ENCODE measurements at places on chromosomes 5 and 9.

- peak; percentile 68 for ATAC-seq
Observed at GRCh38 chr9:93827545-93828330, 127.4 kb downstream of the BARX1 start.

DNA sequence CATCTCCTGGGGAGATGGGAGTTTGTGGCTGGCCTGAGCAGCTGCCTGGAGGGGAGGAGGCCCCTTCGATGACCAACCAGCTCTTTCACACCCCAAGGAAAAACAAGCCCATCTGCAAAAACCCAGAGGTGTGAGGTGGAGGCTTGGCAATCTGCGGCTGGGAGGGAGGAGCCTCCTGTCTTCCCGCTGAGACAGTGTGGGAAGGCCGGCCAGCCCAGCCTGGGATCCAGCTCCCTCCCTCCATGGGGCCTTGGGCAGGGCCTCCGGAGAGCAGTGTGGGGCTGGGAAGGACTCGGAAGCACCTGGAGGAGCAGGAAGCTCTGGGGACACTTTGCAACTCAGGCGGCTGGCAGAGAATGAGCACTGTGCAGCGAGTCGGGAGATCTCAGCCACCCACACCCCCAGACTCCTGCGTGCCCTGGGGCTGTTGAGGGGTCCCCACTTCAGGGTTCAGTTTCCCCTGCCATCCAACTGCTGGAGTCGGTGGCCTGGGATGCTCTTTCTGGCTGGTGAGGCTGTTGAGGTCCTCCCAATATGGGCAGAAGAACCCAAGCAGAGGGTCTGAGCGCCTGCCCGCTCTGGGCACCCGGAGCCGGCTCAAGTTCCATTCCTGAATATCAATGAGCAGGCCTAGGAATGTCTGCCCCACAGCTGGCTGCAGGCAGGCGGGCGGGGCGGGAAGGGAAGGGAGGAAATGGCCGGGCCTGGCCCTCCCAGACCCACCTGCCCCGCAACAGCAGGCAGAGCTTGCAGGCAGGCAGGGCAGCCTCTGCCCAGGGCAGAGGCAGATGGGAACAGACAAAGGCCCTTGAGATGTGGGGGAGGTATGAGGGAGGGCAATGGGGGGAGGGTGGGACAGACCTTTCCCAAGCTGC lies 101.1 kb downstream of the FGF18 start:
- no peak for ATAC-seq

DNA sequence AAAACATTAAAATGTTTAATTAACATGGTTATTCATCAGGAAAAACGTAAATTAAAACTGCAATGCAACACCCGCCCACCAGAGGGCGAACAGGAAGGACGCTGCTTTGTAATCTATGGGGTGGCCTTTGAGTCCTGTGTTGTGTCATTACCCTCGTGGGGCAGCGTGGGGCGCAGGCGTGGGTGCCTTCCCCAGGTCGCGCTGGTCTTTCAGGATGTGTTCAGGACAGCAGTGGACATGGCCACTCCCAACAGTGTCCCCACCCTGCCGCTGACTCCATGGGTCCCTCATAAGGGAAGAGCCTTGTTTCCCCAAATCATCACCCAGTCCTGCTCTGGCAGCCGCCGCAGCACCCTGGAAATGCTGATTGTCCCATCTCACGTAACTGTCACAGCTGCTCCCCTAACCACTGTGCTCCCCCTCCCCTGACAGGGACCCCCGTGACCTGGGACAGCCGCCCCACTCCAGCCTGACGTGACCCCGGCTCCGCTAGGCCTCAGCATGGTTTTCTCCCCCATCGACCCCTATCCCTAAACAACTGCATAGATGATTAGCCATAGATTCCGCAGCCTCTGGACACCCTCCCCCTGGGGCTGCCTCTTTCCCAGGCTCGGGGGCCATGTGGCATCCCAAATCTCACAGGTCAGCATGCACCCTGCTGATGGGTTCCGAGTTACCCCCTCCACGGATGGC lies 36.4 kb downstream of the GLT6D1 start:
- no peak for ATAC-seq

- no peak for ATAC-seq
Observed at GRCh38 chr9:107907715-107908114, 418.1 kb upstream of the KLF4 start.

DNA sequence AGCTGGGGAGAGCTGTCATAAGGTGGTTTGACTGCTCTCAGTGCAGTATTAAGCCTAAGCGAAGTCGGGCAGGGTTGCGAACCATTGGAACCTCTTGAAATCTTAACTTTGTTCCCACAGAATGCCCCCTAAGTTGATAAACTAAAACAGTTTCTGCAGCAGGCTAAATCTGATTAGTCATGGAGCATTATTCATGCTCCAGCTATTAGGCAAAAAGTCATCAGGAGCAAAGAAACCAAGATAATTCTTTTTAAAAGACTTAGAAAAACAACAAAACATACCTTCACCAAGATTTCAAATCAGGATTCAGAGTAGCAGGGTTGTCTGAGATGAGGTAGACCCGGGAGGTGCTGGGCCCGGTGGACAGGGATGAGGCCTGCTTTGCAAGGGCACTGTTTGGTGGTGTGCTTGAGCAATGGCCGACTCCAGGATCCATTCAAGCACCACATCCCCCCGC lies 69.9 kb upstream of the PLPP1 start:
- ATAC-seq, result no peak

GRCh38 chr5:79959407-79959806 lies 31.7 kb downstream of the MTX3 start:
- ATAC-seq, result no peak

- ATAC-seq, result no peak
Observed at GRCh38 chr5:124263680-124264491, 482.6 kb downstream of the ZNF608 start.

DNA sequence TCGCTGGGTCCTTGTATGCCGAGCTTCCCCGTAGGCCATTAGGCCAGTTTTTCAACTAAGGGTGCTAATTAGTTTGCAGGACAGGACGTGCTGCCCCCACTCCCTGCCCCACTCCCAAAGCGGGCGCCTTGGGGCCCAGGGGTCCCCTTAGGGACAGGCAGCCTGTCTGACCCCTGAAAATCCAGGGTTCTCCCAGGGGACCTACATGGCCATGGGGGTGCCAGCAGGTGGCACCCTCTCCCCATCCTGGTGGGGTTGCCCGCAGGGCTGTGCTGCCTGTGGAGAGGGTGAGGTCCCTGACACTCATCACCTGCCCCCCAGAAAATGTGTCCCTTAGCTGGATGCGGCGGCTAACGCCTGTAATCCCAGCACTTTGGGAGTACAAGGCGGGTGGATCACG lies 8.5 kb upstream of the CCDC187 start:
- ATAC-seq, result peak; percentile 73

DNA sequence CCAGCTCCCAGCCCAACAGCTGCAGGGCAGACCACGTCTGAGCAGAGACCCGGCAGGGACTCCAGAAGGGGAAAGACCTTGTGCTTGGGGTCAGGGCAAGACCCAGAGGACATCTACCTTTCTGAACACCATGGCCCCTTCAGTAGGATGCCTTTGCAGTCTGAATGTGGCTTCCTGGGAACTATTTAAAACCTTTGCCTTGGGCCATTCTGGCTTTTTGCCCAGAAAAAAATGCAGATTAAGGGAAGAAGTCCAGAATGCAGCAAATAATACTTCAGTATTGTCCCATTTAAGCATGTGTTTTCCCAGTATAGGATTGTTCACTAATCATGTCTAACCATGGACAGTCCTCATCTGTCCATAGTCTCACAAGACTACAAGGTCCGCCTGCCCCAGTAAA lies 67.5 kb upstream of the ERCC6L2 start:
- no peak for ATAC-seq

GRCh38 chr5:16807547-16807864 lies 128.6 kb downstream of the MYO10 start:
- no peak for ATAC-seq

DNA sequence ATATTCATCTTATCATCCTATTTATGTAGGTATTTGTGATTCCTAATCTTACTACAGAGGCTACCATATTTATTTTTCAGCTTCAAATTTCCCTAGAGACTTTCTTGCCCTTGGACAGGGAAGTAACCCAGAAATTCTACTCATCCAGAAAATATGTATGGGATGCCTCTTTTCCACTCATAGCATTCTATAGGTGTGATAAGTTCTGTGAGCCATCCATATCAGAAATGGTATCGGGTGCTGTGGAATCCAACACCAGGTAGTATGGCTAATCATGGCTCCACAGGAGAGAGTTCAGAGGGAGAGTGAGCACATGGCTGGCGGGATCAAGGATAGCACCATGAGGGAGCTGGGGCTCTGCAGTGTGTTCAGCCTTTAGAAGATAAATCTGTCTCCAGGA lies 349.3 kb upstream of the ACTBL2 start:
- no peak for ATAC-seq

DNA sequence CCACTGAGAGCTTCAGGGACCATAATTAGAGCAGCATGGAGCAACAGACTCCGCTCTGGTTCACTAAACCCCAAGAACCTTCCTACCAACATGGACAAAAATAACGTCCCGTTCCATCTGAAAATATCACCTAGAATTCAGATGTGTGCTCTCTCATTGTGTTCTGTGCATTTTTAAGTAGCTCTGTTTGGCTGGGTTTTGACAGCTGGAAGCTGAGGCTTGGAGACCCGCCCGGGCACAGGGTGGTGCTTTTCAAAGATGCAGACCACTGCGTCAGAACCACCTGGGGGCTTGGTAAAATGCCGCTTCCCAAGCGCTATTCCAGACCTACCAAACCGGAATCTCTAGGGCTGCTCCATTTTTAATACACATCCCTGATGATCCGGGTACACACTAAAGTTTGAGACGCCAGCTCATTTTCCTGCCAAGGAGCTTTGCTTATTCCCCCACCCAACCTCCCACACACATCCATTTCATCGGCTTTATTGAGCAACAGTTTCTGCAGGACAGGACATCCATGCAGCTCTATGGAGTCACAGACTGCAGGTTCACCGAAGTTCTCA lies 104.8 kb downstream of the GABBR2 start:
- ATAC-seq, result no peak

GRCh38 chr9:2231101-2231500 lies 216.0 kb downstream of the SMARCA2 start:
- ATAC-seq, result no peak

DNA sequence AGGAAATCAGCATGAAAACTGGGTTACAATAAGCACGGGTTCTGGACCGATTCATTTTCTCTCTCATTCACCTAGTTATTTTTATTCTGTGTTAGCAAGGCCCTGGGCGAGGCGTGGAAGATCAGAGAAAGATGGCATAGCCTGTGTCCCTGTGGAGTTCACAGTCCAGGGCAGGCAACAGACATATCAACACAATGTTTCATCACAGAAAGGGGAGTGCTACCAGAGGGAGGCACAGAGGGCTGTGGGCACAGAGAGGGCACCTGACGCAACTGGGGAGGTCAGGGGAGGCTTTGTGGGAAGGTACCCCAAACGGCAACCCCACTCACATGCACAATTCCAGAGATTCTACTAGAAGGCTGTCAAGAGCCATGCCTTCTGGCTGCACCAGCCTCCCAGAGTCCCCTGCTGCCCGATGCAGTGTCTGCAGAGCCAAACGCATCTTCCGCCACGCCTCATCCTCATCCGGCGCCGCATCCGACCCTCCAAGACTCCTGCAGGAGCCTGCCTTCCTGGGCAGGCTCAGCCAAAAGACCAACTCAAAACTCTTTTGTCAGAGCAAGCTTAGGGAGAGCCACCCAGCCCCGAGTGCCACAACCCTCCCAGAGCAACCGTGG lies 1.4 kb downstream of the FAM193B start:
- ATAC-seq, result no peak

DNA sequence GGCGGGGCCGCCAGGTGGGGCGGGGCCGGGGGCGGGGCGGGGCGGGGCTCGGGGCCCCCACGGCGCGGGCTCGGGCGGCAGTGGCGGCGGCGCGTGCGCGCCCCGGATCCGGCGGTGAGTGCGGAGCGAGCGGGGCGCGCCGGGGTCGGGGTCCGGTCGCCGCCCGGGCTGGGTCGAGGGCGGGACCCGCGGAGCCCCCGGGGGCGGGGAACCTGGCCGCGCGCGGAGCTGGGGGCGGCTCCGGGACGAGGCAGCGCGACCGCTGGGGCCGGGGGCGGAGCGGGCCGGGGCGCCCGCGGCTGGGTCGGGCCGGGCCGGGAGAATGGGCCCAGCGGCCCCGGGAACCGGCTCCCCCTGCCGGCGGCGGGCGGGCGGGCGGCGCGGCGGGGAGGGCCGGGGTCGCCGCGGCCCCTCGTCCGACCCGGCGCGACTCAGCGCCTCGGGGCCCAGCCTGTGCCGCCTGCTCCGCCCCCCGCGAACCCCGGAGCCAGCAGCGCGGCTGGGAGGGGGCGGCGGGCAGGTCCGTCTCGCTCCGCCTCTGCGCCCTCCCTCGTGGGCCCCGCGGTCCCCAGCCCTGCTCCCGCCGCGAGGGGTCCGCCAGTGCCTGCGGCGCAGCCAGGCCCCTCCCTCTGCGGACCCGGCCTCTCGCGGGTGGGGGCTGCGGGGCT lies 3.1 kb downstream of the EGFL7 start:
- ATAC-seq, result peak; percentile 29

GRCh38 chr5:76291305-76292077 lies 111.6 kb upstream of the IQGAP2 start:
- ATAC-seq, result no peak

GRCh38 chr5:128216860-128217531 lies 133.4 kb downstream of the SLC12A2 start:
- no peak for ATAC-seq

DNA sequence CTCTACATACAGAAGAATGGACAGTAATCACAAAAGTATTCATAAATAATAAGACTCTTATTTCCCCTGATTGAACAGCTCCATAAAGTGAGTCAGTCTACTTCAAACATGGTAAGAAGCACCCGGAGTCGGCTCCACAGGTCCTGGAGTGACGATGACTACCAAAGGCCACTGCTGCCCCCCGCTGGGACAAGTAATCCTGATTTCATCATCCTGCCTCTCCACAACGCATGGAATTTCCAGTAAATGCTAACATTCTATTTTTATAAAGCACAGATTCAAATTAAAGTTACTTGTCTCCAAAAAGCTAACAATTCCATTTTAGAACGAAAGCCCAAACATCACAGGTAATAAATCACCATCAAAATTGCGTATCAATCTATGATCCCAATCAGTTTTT lies 16.2 kb downstream of the ATPSCKMT start:
- ATAC-seq, result no peak

GRCh38 chr5:92916036-92916435 lies 665.0 kb downstream of the NR2F1-AS1 start:
- no peak for ATAC-seq

GRCh38 chr5:88979244-88979643 lies 96.3 kb upstream of the MEF2C start:
- peak; percentile 49 for ATAC-seq

- ATAC-seq, result no peak
Observed at GRCh38 chr5:132478366-132478871, 12.2 kb downstream of the IRF1 start.

DNA sequence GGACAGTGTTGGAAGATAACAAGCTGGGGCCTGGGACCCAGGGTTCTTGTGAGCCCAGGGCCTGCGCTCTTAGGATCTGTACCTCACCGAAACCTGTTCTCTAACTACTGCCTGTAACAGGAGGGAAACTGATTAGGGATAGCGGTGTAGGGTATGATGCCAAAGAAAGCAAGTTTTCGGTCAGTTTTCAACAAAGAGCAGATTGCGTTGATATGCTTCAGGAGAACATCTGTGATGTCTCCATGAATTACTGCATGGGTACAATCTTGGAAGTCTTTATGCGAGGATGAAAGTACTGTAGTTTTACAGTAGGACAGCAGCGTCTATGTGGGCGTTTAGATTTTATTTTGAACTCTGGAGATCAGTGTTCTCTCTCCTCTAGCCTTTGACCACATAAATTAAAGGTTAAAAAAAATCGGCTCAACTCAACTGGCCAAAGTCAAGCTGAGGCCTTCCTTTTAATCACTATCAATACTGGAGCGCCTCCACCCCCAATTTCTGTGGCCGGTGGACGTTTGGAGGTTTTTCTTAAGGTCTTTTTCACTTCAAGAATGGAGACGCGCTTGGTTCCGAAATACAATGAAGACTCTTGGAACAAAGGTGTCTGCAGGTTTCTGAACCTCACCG lies 3.0 kb downstream of the NFIL3 start:
- no peak for ATAC-seq

Measured in activated CD4-positive, CD25-positive, alpha-beta regulatory T cell treated with anti-CD3 and anti-CD28 coated beads, Interleukin-2, amount 50 U/mL, for 24 hours (primary cell).